CD4-positive, alpha-beta T cell (primary cell): ENCODE measurements at places on chromosomes 3 and 15. TPM values are rescaled to one million over a fixed set of nuclear protein-coding genes. Genes with fewer than 3 reads are reported as not detected.

- no peak overlapping the region for H3K27ac ChIP-seq
- no peak for DNase-seq
- no peaks in the 10 kb centered on the region for H3K27me3 ChIP-seq
- H3K4me3 ChIP-seq = no peak overlapping the region
- no peaks in the 10 kb centered on the region for H3K36me3 ChIP-seq
Measured at GRCh38 chr3:52190294-52191074, 7.5 kb upstream of the ALAS1 start.

- no peaks in the 10 kb centered on the region for H3K4me1 ChIP-seq
- DNase-seq = no peak
- H3K36me3 ChIP-seq = no peaks in the 10 kb centered on the region
Measured at GRCh38 chr3:184532940-184533732, 28.4 kb upstream of the EPHB3 start.

DNA sequence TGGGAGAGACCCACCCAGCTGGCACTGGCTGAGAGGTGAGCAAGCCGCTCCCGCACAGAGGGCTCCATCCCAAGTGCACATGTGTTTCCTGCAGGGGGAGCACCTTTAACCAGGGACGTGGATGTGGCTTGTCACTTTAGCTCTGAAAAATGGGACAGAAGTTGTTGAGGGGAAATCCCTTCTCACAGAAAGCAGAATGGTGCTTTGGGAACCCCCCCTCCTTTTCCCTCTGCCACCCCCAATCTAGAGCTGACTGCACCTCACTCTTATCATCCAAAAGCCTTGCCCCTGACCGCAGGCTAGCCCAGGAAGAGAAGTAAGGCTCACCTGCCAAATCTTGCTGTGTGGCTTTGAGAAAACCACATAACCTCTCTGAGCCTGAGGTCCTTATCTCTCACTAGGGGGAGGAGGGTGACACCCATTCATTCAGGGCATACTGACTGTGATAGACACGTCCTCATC, 77.9 kb downstream of the RPN1 start:
- H3K27me3 ChIP-seq = peaks cover 17% of the 10 kb centered on the region
- H3K4me3 ChIP-seq = no peak overlapping the region
- H3K36me3 ChIP-seq = no peaks in the 10 kb centered on the region
- no peak for DNase-seq
- H3K27ac ChIP-seq = no peak overlapping the region

GRCh38 chr15:88513195-88513594, 33.3 kb downstream of the DET1 start:
- no peaks in the 10 kb centered on the region for H3K27me3 ChIP-seq
- no peak overlapping the region for H3K4me3 ChIP-seq
- no peak overlapping the region for H3K27ac ChIP-seq
- H3K36me3 ChIP-seq = peaks cover 31% of the 10 kb centered on the region
- DNase-seq = no peak

DNA sequence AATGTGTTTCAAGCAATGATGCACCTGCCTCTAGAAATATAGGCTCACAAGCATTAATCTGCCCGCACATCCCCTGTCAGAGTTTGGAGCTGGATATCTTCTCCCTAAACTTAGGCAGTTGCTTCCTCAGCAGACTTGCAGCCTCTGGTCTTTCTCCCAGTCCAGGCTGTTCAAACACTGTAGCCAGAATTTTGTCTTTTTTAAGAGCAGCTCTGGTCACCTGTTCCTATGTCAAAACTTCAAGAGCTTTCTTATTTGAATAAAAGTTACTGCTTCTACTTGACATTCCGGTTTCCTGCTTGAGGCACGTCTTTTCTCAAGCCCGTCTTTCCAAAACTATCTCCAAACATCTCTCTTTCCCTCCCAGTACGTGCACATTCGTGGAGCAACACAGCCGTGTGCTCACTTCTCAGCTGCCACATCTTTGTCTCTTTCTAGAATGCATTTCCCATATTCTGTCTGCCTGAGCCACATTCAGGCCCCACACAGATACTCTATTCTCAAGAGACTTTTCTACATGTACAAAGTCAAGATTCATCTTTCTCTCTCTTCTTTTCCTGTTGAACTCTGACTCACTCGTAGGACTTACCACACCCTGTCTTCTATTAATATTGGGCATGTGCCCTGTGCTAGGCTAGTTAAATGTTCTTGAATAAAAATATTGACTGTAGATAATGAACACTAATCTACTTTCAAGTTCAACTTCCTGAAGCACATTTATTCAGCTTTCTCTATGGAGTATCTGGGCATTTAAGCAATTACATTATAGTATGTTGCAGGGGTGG, 307.7 kb upstream of the SOX2 start:
- no peaks in the 10 kb centered on the region for H3K36me3 ChIP-seq
- H3K27me3 ChIP-seq = no peaks in the 10 kb centered on the region
- no peak overlapping the region for H3K27ac ChIP-seq
- H3K4me1 ChIP-seq = no peaks in the 10 kb centered on the region

Gene RASA2
- 96.4 TPM for total RNA-seq

DNA sequence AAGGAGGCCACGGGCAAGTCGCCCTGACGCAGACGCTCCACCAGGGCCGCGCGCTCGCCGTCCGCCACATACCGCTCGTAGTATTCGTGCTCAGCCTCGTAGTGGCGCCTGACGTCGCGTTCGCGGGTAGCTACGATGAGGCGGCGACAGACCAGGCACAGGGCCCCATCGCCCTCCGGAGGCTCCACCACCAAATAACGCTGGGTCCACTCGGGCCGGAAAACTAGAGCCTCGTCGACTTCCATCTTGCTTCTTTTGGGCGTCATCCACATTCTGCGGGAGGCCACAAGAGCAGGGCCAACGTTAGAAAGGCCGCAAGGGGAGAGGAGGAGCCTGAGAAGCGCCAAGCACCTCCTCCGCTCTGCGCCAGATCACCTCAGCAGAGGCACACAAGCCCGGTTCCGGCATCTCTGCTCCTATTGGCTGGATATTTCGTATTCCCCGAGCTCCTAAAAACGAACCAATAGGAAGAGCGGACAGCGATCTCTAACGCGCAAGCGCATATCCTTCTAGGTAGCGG, at the start of gene EPM2AIP1:
Gene EPM2AIP1, minus strand, starts transcription at position 326 of the 520 bp plus-strand sequence. Its CDS starts 54 bp downstream, at position 272.
- DNase-seq = no peak
- peak within 1 kb of the TSS; percentile 98 for H3K27ac ChIP-seq
- H3K4me1 ChIP-seq = peaks cover 38% of the 10 kb centered on the region
- H3K36me3 ChIP-seq = peaks cover 26% of the 10 kb centered on the region
- H3K27me3 ChIP-seq = no peaks in the 10 kb centered on the region
- peak within 1 kb of the TSS; percentile 71 for H3K4me3 ChIP-seq

DNA sequence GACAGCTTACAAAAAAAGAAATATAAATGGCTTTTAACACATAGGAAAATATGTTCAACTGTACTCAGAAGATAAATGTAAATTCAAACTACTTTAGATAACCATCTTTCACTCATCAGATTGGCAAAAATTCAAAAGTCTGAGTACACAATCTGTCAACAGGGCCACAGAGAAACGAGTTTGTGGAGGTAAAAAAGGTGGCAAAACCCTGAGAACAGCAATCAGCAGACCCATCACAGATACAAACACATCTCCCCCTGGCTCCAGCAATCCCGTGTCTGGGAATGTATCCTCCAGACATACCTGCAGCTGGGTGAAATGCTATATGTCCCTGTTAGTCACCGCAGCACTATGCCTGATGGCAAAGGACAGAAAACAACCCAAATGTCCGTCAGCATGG, 149.5 kb downstream of the OSBPL10 start:
- peaks cover 2% of the 10 kb centered on the region for H3K4me1 ChIP-seq
- DNase-seq = no peak
- H3K27me3 ChIP-seq = no peaks in the 10 kb centered on the region
- no peak overlapping the region for H3K27ac ChIP-seq

DNA sequence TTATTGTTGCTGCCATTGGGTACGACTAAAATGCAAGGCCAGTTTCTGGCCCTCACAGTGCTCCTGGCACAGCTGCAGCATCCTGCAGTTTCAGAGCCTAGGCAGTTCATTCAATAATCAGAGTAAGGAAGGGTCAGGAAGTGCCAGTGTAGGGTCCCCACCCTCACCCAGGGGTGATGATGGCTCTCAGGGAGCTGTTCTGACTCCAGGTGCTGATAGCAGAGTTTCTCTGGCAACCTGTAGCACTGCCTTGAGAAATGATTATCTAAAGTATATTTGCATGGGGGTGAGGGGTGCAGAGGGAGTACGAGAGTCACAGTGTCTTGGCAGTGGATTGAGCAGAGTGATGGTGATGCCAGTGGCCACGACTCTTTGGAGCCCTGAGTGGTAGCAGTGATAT, 15.5 kb upstream of the IL16 start:
- DNase-seq = no peak
- no peaks in the 10 kb centered on the region for H3K4me1 ChIP-seq
- H3K27me3 ChIP-seq = peaks cover 18% of the 10 kb centered on the region
- no peak overlapping the region for H3K4me3 ChIP-seq
- H3K36me3 ChIP-seq = no peaks in the 10 kb centered on the region

DNA sequence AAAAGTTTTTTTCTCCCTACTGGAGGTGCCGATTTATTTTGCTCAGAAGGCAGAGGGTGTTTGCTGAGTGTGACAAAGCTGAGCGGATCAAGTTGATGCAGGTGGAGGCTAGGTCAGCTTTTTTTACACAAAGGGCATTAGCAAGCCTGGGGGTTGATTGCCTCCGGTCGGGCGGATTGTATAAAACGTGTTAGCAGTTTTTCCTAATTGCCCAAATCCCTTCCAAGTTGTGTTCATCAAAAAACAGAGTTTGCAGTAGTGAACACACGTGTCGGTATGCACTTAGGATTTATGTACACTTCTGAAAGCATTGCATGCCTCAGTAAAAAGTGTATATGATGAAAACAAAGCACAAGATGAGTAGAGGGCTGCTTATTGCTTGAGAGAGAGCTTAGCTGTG, 2.6 kb downstream of the GPR160 start:
- H3K4me1 ChIP-seq = peaks cover 30% of the 10 kb centered on the region
- H3K36me3 ChIP-seq = no peaks in the 10 kb centered on the region
- H3K4me3 ChIP-seq = no peak overlapping the region
- H3K27me3 ChIP-seq = no peaks in the 10 kb centered on the region

- peak overlapping the region; percentile 90 for H3K4me3 ChIP-seq
- H3K36me3 ChIP-seq = peaks cover 7% of the 10 kb centered on the region
- peak overlapping the region; percentile 65 for H3K27ac ChIP-seq
- DNase-seq = no peak
- H3K4me1 ChIP-seq = peaks cover 9% of the 10 kb centered on the region
Measured at GRCh38 chr3:87227835-87228144, 681 bp downstream of the CHMP2B start.

- DNase-seq = peak; percentile 51
- peak overlapping the region; percentile 38 for H3K4me3 ChIP-seq
- peak overlapping the region; percentile 58 for H3K27ac ChIP-seq
- H3K4me1 ChIP-seq = peaks cover 42% of the 10 kb centered on the region
Measured at GRCh38 chr3:177201700-177202397, 4.6 kb upstream of the TBL1XR1 start.

- no peak overlapping the region for H3K27ac ChIP-seq
- no peaks in the 10 kb centered on the region for H3K27me3 ChIP-seq
- no peaks in the 10 kb centered on the region for H3K36me3 ChIP-seq
- H3K4me1 ChIP-seq = no peaks in the 10 kb centered on the region
- no peak for DNase-seq
Measured at GRCh38 chr3:24315971-24316370, 178.7 kb downstream of the THRB start.

Gene WDR93
- not detected for total RNA-seq

GRCh38 chr3:85678713-85679112, 719.9 kb downstream of the CADM2 start:
- no peak overlapping the region for H3K27ac ChIP-seq
- H3K27me3 ChIP-seq = no peaks in the 10 kb centered on the region
- no peak overlapping the region for H3K4me3 ChIP-seq
- DNase-seq = no peak

Gene ZNF80
- total RNA-seq = 0.16 TPM

DNA sequence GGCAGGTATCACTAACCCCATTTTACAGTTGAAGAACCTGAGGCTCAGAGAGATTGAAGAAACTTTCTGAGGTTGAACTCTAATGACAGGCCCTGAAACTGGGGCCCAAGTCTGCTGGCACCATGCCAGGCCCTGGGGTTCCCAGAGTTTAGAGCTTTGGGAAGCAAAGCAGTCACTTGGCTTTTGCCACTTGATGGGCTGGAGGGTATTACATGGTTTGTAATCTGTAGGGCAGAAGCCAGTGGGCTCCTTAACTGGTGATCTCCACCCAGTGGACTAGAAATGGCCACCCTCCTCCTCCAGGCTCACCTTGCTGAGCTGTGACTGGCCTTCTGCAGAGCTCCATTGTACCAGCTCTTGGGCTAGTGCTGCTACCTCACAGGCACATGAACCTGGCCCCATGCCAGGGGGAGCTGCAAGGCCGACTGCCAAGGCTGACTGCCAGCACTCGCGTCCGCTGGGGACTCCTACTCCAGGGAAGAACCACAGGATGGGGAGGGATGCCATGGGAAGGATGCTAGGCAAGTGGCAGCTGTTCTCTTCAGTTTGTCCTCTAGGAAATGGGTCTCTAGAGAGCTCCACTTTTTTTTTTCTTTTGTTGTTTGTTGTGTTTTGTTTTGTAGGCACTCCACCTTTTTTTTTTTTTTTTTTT, 104.8 kb downstream of the ETFA start:
- no peak overlapping the region for H3K27ac ChIP-seq
- no peaks in the 10 kb centered on the region for H3K4me1 ChIP-seq
- H3K36me3 ChIP-seq = peaks cover 11% of the 10 kb centered on the region
- no peaks in the 10 kb centered on the region for H3K27me3 ChIP-seq

- H3K27me3 ChIP-seq = no peaks in the 10 kb centered on the region
- H3K4me3 ChIP-seq = no peak overlapping the region
- H3K27ac ChIP-seq = no peak overlapping the region
- DNase-seq = no peak
- H3K36me3 ChIP-seq = no peaks in the 10 kb centered on the region
Measured at GRCh38 chr3:72340056-72340455, 508.2 kb downstream of the SHQ1 start.

GRCh38 chr15:25208735-25209134, 230.1 kb downstream of the UBE3A start:
- H3K4me1 ChIP-seq = no peaks in the 10 kb centered on the region
- no peaks in the 10 kb centered on the region for H3K36me3 ChIP-seq
- no peak for DNase-seq

Gene SLC22A14
- total RNA-seq = not detected

Gene XCR1
- total RNA-seq = 0.14 TPM

Gene CAPN3
- total RNA-seq = 8.2 TPM

- H3K36me3 ChIP-seq = no peaks in the 10 kb centered on the region
- H3K27ac ChIP-seq = no peak overlapping the region
- peaks cover 14% of the 10 kb centered on the region for H3K27me3 ChIP-seq
- DNase-seq = no peak
Measured at GRCh38 chr15:32707436-32707835, 10.4 kb upstream of the GREM1 start.

DNA sequence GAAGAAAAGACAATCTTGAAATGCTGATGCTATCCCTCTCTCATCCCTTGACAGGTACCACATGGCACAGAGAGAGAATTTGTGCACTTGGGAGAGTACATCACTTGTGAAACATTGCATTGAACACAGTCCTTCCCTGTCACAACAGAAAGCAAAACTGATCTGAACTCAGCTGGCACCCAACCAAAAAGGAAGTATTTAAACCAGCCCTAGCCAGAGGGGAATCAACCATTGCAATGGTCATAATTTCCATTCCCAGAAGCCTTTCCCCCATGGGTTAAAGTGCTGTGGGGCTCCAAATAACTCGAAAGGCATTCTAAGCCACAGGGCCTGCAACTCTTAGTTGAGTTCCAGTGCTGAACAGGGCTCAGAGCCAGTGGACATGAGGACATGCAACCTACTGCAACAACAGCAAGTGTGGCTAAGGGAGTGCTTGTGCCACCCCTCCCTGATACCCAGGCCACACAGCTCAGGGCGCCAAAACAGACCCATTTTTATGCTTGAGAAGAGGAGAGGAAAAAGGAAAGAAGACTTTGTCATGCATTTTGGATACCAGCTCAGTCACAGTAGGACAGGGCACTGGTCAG, 530.8 kb upstream of the BCHE start:
- DNase-seq = no peak
- H3K27ac ChIP-seq = no peak overlapping the region
- H3K36me3 ChIP-seq = no peaks in the 10 kb centered on the region
- no peak overlapping the region for H3K4me3 ChIP-seq
- H3K27me3 ChIP-seq = no peaks in the 10 kb centered on the region
